ENCODE measurements at places on chromosomes 5 and 9. TPM values are rescaled to one million over a fixed set of nuclear protein-coding genes. Genes with fewer than 3 reads are reported as not detected.

GRCh38 chr5:124056326-124056990, 544.5 kb downstream of the CSNK1G3 start:
- no peak for DNase-seq

- peak; percentile 11 for DNase-seq
Observed at GRCh38 chr5:79795764-79796398, 106.2 kb downstream of the CMYA5 start.

- DNase-seq, result no peak
Observed at GRCh38 chr9:16763946-16764345, 106.5 kb downstream of the BNC2 start.

DNA sequence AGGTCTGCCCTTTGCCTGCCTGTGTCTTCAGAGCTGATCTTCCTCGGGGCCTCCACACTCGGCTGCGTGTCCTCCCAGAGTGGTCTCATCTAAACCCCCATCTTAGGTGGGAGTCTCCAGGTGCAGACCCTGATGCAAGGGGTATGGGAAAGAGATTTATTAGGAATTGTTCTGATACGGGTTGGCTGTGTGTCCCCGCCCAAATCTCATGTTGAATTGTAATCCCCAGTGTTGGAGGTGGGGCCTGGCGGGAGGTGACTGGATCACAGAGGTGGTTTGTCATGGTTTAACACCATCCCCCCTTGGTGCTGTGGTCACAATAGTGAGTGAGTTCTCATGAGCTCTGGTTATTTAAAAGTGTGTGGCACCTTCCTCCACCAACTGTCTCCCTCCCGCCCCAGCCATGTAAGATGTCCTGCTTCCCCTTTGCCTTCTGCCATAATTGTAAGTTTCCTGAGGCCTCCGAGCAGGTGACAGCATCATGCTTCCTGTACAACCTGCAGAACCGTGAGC, 208.4 kb downstream of the AOPEP start:
- DNase-seq, result no peak

- no peak for DNase-seq
Observed at GRCh38 chr9:12739014-12739652, 35.7 kb upstream of the LURAP1L start.

DNA sequence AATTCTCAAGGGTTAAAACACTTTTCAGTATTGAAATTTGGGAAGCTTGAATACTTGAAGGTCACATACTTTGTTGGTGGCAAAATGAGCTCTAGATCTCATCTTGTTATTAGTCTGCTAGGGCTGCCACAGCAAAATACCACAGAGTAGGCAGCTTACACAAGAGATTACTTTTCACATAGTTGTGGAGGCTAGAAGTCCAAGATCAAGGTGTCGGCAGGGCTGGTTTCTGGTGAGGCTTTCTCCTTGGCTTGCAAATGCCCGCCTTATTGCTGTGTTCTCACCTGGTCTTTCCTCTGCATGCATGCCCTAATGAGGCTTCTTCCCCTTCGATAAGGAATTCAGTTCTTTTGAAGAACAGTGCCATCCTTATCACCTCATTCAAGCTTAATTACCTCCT, 270.8 kb upstream of the ANKRD55 start:
- DNase-seq, result no peak

- peak; percentile 69 for DNase-seq
Observed at GRCh38 chr9:100595391-100596199, 17.7 kb downstream of the CAVIN4 start.

- peak; percentile 59 for DNase-seq
Observed at GRCh38 chr5:172178991-172179989, 8.7 kb downstream of the STK10 start.

Gene LCN2
- not detected for total RNA-seq

Gene EIF4E1B
- total RNA-seq, result not detected

Gene CARTPT
- not detected for total RNA-seq
